ENCODE measurements at places on chromosomes 3 and 15. TPM values are rescaled to one million over a fixed set of nuclear protein-coding genes. Genes with fewer than 3 reads are reported as not detected.

GRCh38 chr15:81783076-81783475, 262.7 kb downstream of the MEX3B start:
- no peak for DNase-seq

DNA sequence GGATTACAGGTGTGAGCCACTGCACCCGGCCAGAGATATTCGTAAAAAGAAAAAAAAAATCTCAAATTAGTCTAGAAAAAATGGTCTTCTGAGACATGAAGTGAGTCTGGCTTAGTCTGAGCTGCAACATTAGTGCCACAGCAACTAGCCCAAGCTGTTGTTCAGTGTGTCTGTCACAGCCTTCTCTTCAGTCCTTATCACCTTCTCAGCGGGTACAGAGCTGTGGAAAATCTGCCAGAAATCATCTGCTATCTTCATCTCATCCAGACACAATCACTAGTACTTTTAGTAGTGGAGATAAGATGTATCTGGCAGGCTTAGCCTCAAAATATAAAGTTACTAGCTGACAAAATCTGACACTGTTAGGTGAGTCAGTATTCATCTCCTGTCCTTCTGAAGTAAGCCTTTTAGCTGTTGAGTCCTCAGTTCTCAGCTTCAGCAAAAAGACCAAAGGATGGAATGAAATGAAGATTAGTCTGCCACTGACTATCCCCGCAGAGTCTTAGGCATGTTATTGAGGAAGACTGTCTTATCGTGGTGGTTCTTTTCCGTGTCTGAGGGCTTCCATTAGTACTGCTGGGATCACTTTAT, 120.5 kb upstream of the CGNL1 start:
- no peak for DNase-seq

DNA sequence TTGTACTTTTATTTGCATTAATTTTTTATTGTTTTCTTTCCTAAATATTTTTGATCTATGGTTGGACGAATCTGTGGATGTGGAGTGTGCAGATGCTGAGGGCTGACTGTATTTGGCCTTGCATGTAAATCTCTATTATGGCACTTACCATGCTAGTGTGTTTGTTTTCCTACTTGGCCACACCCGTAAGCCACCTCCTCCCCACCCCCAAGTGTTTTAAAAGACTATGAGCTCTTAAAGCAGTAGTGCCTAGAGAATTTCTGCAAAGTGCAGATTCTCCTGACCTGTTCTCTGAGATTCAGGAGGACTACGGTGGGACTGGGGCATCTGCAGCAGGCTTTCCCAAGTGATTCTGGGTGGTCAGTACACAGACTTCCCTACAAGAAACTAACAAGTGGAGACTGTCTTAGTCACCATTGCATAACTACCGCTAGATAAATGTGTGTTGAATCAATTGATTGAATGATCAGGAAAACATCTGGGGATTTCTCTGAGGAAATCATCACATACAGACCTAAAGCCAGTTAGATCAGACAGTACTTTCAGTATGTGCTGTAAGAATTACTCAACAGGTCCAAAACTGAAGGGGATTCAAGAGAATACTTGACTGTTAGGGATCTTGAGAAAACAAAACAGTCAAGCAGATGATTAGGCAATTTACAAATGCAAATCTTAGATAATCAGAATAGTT, 6.2 kb upstream of the TIPARP start:
- DNase-seq = no peak

DNA sequence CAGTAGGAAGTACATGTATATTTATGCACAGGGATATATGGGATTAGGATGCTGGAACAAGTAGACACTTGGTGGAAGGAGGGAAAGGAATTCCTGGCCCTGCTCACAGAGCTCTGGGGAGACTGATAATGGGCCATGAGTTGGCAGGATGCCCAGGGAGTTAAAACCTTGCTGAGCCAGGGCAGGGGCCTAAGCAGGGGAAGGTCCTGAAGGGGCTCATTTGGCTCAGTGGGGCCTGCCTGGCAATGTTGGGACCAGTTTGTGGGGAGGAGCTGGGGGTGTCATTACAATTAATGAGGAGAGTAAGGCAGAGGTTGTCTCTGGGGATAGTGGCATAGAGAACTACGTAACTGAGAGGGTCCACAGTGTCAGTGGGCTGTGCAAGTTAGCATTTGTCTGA, 124.2 kb upstream of the ADPGK start:
- no peak for DNase-seq

- DNase-seq = no peak
Observed at GRCh38 chr3:101542957-101543356, 18.7 kb upstream of the TRMT10C start.

DNA sequence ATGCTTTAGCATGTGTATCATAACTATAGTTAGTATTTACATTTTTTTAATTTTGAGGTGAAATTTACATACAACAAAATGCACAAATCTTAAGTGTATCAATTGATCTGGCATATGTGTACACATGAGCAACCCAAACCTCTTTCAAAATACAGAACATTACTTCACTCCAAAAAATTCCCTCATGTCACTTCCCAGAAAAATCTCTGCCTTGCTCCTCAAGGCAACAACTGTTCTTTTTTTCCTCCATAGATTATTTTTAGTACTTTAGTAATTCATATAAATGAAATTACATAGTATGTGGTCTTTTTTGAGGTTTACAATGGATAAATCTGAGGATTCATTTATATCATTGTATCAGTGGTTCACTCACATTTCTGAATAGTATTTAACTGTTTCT, 84.9 kb downstream of the TRIM42 start:
- no peak for DNase-seq

DNA sequence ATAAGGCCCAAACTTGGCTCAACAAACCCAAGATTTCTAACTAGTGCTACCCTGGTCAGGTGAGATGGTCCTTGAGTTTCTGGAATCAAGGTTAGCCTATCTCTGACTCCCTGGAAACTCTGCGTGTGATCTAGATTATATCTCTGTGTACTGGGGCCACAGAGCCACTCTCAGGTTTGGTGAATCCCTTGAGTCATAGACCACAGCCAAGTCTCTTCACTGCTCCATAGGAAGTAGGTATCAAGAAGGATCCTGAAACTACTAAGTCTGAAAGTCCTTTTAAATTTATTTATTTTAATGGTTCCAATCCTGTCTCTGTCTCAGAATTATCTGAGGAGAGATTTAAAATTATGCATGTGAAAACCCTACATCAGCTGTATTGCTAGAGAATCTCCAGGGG, 99.1 kb downstream of the TUSC7 start:
- DNase-seq = no peak

- peak; percentile 69 for DNase-seq
Observed at GRCh38 chr15:31216215-31216911, 110.3 kb upstream of the KLF13 start.

DNA sequence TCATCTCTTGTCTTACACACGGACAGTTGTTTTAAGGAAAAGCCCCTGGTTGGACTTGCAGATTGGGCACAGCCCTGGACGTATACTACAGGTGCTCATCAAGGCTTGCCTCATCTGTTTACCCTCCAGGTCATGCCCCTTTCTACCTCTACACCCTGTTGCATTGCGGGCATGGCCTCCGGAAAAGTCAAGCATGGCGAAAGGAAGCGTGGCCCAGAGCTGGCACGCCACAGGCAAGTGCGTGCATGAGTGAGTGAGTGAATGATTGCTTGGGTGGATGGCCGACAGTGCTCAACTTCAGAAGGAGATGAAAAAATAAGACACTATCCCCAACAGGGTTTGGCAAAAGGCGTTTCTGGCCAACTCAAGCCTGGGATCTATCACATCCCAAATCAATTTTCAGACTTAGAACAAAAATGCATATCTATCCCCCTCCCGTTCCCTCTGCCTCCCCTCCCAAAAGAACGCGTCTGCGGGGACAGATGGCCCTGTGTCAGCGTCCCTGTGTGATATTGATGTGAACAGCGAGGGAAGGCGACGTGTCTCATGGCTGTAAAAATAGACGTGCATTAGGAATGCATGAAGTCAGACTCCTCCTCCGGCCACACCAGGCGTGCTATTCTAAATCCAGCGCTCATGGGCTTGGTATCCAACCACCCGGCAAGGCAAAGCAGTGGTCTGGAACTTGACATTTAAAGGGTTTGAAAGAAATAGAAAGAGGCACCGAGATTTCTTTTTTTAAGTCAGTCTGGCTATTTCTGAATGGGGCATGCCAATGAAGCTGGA, 96.0 kb downstream of the RPLP1 start:
- DNase-seq = no peak

GRCh38 chr3:152496286-152496685, 227.6 kb downstream of the MBNL1 start:
- no peak for DNase-seq

DNA sequence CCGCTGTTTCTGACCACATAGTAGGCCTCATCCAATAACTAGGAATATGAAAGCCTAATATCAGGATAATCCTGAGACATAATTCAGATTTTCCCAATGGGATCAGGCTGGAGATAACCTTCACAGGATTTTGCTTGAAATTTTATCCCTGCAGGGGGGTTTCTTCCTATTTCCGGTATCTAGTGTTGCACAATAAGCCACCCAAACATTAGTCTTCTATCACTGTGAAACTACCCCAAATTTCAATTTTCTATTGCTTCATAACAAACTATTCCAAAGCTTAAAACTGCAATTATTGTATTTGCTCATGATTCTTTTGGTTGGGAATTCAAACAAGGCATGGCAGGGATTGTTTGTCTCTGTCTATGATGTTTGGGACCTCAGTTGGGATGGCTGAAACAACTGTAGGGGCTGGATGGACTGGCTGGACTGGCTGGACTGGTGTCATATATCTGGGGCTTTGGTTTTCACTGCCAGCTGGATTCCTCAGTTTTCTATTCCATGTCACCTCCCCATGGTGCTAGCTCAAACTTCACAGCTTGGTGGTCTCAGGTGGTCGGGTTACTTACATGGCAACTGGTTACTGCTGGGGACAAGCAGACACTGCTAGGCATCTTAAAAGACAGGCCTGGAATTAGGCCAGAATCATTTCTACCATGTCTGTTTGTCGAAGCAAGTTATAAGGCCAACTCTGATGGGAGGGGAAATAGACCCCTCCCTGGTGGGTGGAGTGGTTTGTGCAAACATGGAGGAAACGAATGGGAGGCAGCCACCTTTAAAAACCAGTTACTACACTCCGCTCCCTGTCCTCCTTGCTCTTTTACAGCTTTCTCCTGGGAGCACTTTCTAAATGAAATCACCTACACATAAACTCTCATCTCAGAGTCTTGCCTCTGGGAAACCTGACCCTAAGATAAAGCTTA, 88.2 kb upstream of the STT3B start:
- DNase-seq = no peak

GRCh38 chr3:188150982-188151381, 3.0 kb upstream of the LPP start:
- DNase-seq = no peak

- DNase-seq = no peak
Observed at GRCh38 chr3:49162751-49163419, 3.2 kb downstream of the CCDC71 start.

GRCh38 chr15:22891426-22892210, 53.2 kb downstream of the NIPA2 start:
- DNase-seq = no peak

GRCh38 chr15:69929905-69930630, 167.6 kb downstream of the TLE3 start:
- no peak for DNase-seq

GRCh38 chr3:25686766-25687165, 22.1 kb upstream of the TOP2B start:
- no peak for DNase-seq

DNA sequence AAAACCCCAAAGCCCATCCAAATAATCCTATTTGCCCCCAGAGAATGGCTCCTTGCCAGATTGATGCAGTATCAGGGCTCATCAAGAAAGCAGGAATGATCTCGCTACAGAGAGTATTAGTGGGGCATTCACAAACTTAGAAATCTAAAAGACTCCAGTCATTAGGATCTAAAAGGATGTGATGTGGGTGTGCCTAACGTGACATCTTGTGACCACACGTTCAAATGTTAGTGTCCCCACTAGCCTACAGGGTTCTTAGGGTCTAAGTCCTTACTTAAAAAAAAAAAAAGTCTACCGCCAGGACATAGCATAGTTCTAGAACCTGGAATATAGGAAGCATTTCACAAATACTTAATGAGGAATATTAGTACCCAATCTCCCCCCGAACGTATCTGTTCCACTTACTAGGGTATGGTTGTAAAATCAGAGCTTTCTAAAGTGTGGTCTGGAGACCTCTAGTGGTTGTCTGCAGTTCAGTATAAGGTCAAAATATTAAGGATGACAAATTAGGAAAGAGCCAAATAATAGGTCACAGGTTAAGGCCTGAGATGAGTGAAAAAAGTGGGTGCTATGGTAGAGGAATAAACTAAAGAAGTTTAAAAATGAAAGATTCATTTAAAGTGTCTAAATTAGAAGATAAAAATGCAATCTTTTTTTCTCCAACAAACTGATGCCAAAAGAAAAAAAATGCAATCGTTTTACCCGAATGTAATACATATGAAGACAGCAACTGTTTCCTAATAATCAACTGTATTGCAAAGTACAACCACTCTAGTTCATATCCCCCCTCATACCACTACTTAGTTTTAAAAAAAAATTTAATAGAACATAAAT, 4.2 kb upstream of the CHRM5 start:
- DNase-seq = no peak

GRCh38 chr3:43217633-43218032, 68.7 kb upstream of the SNRK start:
- no peak for DNase-seq

DNA sequence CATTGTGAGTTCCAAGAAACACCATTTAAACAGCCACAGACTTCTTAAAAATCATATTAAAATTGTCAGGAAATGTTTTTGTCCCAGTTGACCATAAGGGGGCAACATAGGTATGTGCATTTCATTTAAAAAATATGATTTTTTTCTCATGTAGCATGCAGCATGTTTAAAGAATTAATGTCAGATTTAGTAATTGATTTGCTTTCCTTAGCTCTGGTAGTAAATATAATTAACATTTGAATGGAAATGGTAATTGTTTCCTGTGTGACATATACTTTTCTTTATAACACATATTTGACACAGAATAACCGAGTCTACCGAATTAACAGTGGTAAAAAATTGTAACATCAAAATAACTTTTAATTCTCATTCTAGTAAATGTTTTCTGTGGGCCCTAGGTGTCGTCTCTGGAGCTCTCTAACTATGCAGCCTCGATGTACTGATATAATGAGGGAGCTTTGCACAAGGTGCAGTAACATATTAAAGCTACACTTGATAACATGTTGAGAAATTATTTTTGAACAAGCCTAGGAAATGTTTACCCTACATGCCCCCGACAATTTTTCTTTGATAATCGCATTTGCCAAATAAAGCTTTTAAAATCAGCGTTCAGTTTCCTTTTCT, 34.9 kb downstream of the NXPE3 start:
- DNase-seq = no peak

LRCH3 gene
- total RNA-seq = 25.0 TPM

MLH1 gene
- total RNA-seq = 88.3 TPM

ARNT2 gene
- total RNA-seq = not detected

DAPK2 gene
- total RNA-seq = 1.0 TPM

CELSR3 gene
- total RNA-seq = 12.6 TPM

TRANK1 gene
- total RNA-seq = 16.8 TPM
